CD4-positive, alpha-beta T cell treated with Interleukin-6 at 100 ng/mL for 8 hours (primary cell): ENCODE measurements at places on chromosomes 1 and 21.

- DNase-seq: no peak
Measured at GRCh38 chr1:85933961-85934360, 222.6 kb downstream of the COL24A1 start.

DNA sequence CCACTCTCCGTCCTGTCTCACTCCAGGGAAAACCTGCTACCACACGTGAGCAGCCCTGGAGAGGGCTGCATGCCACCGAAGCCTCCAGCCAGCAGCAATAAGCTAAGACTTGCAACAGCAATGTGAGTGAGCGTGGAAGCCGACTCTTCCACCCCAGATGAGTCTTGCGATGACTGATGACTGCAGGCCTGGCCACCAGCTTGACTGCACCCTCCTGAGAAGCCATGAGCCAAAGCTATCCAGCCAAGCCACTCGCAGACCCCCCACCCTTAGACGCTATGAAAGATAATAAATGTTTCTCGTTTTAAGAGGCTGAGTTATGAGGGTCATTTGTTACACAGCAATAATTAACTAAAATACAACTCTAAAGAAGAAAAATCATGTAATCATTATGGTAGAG is 118.6 kb upstream of the GALNT2 start:
- DNase-seq: no peak

GRCh38 chr1:55820501-55820900 is 605.3 kb upstream of the USP24 start:
- DNase-seq: no peak

- no peak for DNase-seq
Measured at GRCh38 chr1:33244809-33245186, 11.5 kb upstream of the ZNF362 start.

DNA sequence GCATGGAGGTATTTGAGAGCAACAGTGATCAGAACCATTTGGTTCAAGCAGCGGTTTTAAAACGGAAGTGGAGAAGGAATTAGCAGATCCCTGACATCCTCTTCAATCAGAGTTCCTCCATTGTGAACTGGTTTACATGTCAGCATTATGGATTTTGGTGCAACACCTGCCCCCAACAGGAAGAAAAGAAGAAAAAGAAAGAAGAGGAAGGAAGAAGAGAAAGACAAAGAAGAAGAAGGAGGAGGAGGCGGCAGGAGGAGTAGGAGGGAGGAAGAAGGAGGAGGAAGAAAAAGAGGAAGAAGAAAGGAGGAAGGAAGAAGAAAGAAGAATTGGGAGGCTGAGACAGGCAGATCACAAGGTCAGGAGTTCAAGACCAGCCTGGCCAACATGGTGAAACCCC is 17.4 kb downstream of the NDUFS5 start:
- DNase-seq: no peak
